NCI-H460 (cell line): ENCODE measurements at places on chromosomes 7 and 10.

DNA sequence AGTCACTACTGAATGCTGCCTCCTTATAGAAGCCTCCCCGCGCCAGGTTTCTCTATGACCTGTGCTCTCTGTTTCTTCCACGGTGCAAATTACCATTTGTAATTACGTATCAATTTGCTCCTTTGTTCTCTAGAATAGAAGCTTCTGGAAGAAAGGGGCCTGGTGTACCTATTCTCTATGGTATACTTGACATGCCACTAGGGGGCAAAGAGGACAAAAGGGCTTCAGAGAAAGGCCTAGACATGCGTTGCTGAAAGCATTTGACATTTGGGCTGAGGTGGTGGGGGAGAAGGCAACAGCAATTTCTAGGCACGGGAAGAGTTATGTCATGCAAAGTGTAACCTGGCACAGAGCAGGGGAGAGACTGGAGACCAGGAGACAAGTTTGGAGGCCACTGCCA is 148.7 kb downstream of the WDR11 start:
- no peak for DNase-seq

DNA sequence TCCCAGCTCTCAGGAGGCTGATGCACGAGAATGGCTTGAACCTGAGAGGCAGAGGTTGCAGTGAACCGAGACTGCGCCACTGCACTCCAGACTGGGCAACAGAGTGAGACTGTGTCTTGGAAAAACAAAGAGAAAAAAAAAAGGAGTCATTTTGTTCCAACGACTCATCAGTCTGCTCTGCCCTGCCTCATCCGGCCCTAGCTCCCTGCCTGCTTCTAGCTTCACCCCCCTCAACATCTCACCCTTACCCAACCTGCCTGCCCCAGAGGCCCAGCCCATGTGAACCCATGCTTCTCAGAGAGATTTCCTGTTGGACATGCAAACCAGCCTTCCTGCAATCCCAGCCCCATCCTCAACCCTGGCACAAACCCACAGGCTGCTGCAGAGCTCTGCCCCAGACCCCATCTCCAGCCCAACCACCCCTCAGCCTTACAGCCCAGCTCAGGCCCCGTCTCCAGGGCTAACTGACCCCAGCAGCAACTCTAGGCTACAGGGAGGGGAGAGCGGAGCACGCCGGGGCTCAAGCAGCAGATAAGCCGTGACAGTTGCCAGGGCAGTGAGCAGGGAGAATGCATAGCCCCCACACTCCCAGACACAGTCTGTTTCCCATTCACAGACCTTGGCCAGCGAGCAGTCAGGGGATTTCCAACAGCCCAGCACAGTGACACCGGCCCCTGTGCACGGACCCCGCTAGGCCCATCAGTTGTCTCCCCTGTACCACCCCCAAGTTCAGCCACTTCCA is 86.0 kb upstream of the KCTD7 start:
- DNase-seq: no peak

GRCh38 chr7:37826825-37827224 is 21.6 kb upstream of the NME8 start:
- DNase-seq: no peak

DNA sequence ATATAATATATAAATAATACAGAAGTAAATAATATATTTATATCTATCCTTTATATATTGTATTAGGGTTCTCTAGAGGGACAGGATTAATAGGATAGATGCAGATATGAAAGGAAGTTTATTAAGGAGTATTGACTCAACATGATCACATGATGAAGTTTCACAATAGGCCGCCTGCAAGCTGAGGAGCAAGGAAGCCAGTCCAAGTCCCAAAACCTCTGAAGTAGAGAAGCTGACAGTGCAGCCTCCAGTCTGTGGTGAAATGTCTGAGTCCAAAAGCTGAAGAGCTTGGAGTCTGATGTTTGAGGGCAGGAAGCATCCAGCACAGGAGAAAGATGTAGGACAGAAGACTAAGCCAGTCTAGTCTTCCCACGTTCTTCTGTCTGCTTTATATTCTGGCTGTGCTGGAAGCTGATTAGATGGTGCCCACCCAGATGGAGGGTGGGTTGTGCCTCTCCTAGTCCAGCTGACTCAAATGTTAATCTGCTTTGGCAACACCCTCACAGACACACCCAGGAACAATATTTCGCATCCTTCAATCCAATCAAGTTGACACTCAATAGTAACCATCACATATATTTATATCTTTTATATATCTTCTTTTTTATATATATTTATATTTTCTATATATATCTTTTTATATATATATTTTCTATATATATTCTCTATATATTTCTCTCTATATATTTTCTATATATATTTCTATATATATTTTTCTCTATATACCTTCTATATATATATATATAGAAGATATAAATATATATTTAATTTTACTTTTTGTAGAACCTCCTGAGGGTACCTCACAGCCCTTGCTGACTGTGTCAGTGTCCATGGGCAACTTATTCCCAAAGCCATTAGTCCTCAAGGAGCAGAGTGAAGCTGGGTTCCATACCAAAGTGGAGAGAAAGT is 24.6 kb upstream of the AKR1B10 start:
- no peak for DNase-seq

GRCh38 chr10:78924319-78925003 is 144.3 kb upstream of the ZMIZ1 start:
- DNase-seq: no peak

GRCh38 chr7:24834128-24834798 is 77.0 kb upstream of the GSDME start:
- no peak for DNase-seq

- DNase-seq: no peak
These were observed 44.0 kb downstream of the LAMB1 start for GRCh38 chr7:107958764-107959526.

- no peak for DNase-seq
These were observed 19.9 kb downstream of the ITPRIP start for GRCh38 chr10:104318326-104318725.

DNA sequence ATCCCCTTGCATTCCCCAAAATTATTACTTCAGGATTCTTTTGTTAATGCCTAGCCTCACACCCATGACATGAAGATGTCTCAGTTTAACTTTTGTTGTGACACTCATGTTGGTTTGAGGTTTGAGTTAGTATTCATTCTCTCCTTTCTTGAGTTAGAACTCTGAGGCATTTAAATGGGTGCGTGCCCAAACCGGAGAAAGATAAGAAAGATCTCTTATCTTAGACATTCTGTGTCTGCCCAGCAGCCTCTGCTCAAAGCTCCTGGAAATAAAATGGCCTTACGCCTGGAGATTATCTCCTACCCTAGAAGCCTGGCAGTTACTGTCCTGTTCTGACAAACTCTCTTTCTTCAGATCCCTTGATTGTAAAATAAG is 26.3 kb downstream of the WBP1L start:
- DNase-seq: no peak

DNA sequence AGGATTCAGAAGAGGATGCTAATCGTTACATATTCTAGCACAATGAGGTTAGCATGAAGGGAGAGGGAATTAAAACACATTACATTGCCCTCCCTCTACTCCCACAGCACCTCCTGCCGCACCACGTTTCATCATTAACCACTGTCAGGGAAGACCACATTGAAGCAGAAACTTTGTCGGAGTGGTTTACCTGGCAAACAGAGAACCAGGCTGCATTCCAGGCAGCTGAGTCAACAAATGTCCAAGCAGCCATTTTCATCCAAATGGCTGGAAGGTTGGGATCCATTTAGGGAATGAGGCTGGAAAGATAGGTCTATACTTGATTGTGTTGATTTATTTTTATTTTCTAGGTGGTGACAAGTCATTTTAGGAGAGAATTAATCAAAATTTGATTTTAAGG is 273.6 kb downstream of the DYNC1I1 start:
- DNase-seq: no peak

- DNase-seq: no peak
These were observed 261.6 kb downstream of the MDFIC start for GRCh38 chr7:115183431-115184057.

- DNase-seq: no peak
These were observed 22.6 kb downstream of the HERC4 start for GRCh38 chr10:68052463-68052862.

DNA sequence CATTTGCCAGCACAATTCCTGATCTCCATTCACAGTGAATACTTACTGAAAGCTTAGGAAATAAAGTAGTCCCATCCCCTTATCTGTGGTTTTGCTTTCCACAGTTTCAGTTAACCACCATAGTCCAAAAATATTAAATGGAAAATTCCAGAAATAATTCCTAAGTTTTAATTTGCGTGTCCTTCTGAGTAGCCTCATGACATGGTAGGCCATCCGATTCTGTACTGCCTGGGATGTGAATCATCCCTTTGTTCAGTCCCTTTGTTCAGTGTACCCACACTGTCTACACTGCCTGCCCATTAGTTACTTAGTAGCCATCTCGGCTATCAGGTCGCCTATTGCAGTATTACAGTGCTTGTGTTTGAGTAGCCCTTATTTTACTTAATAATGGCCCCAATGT is 14.2 kb downstream of the RAB11FIP2 start:
- DNase-seq: no peak

DNA sequence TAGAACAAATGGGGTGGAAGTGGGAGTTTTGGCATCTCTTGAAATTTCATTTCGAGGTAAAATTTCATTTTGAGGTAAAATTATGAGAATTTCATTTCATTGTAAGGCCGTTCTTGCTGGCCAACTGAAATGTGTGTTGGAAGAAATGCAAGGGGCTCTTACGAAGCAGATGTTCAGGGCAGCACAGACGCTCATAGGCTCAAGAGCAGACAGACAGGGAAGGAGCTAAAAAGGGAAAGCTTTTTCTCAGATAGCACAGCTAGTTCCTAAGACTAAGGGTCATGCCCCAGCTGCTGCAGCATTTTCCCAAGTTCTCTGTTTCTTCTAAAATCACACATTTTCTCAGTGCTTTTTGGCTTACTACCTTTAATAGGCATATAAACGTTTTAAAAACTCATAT is 65.1 kb upstream of the SFMBT2 start:
- DNase-seq: no peak
